ENCODE measurements at places on chromosomes 3 and 15.
A peak's percentile ranks its signal among the peaks of the same experiment; 100 is the strongest.

- DNase-seq, result no peak
Measured at GRCh38 chr15:81887912-81888311, 157.9 kb downstream of the MEX3B start.

DNA sequence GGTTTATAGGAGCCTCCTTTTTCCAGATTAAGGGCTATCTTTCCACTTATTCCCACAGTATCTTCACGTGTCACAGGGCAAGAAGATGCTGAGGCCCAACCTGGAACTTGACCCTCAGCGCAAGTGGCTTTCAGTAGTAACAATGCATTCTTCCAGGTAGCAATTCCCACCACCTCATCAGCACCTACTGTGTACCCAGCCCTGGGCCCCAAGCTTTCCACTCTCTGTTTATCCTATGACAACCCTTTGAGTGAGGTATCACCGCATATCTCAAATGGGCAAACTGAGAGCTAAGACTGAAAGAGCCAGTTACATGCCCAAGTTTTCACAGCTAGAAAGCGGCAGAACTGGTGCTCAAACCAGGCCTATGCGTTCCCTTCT is 88.2 kb downstream of the CPN2 start:
- DNase-seq, result no peak

DNA sequence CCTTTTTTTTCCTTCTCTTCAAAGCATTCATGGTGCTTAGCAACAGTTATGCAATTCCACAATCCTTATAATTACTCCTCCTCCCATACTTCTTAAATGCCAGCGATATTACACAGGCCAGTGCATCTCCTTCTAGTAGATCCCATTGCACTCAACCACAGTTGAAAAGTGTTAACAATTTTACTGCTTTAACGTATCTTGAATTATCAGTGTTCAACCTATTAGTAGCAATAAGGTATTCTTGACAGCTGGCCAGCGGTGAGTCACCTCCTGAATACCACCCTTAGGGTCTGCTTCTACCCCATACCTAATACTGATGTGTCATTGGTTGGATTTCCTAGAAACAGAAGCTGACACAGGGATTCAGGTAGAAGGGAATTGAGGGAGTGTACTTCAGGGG is 24.0 kb upstream of the TEX9 start:
- no peak for DNase-seq

- no peak for DNase-seq
Measured at GRCh38 chr3:122782804-122783203, 10.8 kb downstream of the HSPBAP1 start.

DNA sequence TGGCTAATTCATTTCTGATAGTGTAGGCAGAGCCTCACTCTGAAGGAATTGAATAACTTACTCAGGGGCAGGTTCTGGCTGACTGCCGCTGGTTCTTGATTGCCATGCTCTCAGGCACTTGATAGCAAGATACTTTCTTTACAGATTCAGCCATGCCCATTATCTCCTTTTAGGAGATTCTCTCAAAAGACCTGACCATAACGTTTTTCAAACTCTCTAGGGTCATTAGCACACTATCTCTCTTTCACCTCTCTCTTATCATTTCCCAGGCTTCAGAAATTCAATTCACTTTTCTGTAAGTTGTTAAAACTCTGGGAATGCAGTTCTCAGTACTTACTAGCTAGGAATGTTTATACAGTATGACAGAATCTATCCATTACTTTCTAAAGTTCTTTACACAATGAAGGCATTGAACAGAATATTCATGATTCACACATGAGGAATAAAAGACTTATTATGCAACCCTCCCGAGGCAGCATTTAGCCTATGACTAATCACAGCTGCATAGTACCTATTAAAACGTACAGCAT is 850.3 kb upstream of the CADM2 start:
- no peak for DNase-seq

- DNase-seq, result no peak
Measured at GRCh38 chr15:40731034-40731433, 24.0 kb downstream of the RMDN3 start.

DNA sequence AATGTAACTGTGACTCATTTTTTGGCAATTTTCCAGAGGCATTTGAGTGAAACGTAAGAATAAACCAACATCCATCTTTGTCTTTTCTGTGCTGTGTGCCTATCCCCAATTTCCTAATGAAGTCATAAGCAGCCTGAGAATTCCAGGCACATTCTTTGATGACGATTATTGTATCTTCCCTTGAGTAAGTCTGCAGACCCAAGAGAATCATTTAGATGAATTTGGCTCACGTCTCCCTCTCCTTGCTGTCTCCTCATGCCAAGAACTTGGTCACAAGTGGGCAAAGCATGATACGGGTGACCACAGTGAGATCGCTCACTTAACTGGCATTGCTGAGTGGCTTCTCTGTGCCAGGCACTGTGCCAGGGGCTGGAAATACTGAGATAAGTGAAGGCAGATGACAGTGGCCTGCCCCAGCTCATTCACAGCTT is 384.5 kb upstream of the IL12A start:
- no peak for DNase-seq

DNA sequence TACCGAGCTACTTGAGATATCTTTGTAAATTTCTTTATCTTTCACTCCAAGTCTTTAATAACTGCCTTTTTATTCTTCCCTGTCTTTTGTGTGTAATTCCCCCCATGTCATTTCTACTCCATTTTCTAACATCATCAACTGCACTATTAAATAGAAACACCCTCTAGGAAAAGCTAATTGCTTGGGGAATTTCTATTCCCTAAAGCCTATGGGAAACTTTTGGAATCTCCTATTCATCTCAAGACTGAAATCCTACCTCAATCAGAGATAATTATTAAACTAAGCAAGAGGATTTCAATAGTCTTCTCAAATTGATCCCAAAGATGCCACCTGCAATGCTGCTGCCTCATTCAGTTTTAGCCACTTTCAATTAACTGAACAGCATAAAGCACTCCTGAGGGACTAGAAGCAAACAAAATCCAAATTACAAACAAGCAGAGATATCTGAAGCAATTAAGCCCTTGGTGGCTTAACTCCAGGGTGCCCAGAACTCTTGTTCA is 598.7 kb downstream of the IGSF11 start:
- DNase-seq, result no peak

GRCh38 chr3:157390713-157391515 is 45.7 kb upstream of the PTX3 start:
- no peak for DNase-seq

DNA sequence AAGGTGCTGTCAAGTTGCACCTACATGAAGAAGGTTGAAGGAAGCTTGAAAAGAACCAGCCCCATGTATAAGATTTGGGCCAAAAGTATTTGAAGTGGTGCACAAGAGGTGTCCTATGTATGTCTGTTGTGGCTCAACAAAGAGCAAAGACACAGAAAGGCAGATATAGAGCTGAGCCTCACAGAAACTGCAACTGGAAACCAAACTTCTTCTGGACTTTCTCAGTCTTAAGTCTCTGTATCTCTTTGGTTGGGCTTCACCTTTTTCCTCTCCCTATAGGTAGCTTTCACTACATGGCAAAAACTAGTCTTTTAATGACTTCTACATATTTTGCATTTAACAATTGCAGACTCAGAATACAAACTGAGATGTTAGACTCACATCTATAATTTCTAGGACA is 8.8 kb upstream of the CMC1 start:
- DNase-seq, result no peak

GRCh38 chr3:190183121-190183520 is 62.4 kb upstream of the P3H2 start:
- DNase-seq, result no peak

- DNase-seq, result no peak
Measured at GRCh38 chr3:121819236-121819635, 15.6 kb downstream of the IQCB1 start.

DNA sequence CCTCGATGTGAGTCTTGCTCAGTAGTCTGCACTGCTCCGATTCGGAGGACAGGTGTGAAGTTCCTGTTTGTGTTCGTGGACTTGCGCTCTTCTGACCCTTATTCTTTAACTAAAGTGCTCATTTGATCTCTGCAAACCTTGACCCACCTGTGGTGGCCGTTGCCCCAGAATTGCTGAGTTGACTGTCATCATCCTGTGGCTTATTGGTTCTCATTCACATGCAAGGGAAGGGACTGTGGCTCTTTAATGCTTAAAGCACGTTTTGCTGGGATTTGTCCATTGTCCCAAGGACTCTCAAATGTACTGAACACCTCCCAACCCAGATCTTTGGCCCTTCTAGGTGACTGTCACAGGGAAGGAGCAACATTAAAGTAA is 13.4 kb downstream of the SYNM start:
- DNase-seq, result no peak

GRCh38 chr3:154458560-154458959 is 28.6 kb upstream of the GPR149 start:
- DNase-seq, result no peak

DNA sequence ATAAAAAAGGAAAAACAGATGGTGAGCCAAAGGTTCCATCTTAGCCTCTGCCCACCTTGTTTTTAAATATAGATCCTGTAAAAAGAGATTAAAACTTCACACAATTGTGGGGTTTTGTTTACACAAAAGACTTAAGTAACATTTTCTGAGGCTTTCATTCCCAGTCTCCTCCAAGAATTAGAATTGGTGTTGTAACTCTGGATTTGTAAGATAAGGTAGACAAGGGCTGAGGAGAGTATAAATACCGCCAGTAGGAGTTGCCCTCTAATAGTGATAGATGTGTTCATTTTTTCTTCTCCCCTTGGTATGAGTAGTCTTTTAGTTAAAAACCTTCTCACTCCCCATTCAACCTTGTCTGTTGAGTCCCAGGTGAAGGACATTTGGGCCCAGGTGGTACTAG is 8.5 kb downstream of the MINDY2 start:
- DNase-seq, result no peak

GRCh38 chr15:100094127-100094510 is 247.7 kb downstream of the ADAMTS17 start:
- DNase-seq, result no peak

GRCh38 chr3:11367143-11367693 is 95.0 kb downstream of the ATG7 start:
- no peak for DNase-seq

DNA sequence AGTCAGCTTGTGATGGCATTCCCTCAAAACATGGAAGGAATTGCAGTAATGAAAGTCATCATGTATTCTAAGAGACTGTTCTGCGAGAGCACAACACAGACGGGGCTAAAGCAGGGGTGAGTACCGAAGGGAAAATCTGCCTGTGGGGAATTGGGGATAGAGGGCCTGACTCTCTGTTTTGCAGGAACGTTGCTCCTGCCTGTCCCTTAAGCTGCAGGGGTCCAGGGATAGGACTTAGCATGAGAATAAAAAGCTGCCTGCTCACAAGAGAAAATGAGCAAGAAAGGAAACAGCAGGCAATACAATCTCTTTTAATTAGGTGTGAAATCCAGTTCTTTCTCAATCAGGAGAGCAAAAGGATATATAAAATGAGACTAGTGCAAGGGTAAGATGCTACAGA is 62.2 kb downstream of the TIGIT start:
- no peak for DNase-seq

GRCh38 chr3:46677411-46677726 is 16.1 kb downstream of the ALS2CL start:
- no peak for DNase-seq

- no peak for DNase-seq
Measured at GRCh38 chr3:71601811-71602210, 18.3 kb upstream of the FOXP1 start.

GRCh38 chr15:22778796-22779195 is 7.6 kb upstream of the NIPA1 start:
- no peak for DNase-seq

- DNase-seq, result no peak
Measured at GRCh38 chr3:151382671-151383070, 1.9 kb downstream of the P2RY12 start.

DNA sequence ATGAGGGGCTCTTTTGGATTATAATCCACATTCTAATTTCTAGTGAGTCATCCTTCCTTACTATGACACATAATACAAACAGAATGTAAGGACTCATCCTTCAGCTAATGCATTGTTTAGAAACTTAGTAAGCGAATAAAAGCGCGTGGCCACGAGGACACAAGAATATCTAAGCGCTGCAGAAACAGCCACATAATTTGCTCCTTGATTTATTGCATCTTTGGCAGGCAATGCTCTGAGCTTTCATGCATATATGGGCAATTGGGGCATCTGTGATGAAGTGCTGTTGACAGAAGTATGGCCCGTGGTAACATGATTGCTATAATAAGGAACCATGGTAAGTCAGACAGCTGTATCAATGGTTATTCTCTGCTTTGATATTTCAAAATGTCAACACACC is 191.3 kb upstream of the ZNF385D start:
- DNase-seq, result peak; percentile 32

DNA sequence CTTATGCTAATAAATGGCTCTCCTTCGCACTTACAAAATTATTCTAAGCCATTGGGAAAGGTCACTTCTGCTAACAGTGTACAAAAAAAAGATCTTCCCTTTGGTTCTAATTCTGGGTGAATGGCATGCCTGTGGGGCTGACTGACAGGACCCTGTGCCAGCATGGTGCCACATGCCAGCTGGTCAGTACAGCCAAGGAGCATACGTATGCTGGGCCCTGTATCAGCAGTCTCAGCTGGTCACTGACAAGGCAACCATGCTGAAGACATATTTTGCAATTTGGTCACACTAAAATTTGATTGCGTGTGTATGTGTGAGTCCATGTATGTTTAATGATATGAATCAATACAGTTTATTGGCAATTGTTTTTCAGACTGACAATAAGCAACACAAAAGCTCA is 246.1 kb downstream of the TBL1XR1 start:
- DNase-seq, result no peak

GRCh38 chr15:50257924-50258323 is 7.6 kb downstream of the HDC start:
- no peak for DNase-seq

DNA sequence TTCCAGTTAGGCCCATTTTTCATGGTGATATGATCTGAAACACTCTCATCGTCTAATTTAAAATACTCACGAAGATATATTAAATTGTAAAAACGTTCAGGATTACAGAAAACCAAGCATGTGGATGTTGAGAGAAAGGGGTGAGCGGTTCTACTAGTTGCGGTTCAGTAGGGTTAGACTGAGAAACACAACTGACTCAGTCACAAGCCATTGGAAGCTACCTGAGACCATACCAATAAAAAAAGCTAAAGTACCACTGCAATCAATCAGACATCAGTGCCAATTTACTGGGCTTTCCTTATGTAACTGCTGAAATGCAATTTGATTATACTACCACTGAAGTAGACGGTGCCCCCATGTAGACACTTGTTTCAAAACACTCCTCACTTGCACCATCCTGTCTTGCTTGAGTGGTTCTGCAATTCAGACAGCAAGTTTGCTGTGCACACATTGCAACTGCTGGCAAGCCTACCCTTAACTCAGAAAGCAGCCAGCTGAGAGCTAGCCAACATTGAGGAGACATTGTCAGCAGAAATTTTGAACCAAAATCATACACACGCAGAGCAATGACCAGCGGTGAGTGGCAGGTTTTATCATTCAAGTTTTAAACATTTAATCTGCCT is 368.7 kb upstream of the ARHGEF26 start:
- no peak for DNase-seq

DNA sequence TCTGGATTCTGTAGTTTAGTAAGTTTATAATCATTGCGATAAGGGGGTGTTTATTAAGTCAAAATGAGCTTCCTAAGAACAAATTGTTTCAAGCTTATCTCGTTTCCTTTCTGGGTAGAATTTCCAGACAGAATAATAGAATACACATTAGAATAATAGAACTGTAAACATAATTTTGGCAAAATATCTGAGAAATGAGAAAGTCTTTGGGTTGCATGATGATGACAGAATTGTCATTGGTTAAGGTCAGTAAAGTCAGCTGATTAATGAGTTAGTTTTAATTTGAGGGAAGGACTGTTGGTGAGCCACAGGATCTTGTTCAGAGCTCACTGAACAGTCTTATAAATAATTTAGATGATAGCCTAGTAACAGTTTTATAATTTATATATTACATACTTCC is 10.2 kb downstream of the EIF2A start:
- no peak for DNase-seq

All from NCI-H1694 (cell line).